ENCODE measurements at places on chromosomes 16 and 17.

DNA sequence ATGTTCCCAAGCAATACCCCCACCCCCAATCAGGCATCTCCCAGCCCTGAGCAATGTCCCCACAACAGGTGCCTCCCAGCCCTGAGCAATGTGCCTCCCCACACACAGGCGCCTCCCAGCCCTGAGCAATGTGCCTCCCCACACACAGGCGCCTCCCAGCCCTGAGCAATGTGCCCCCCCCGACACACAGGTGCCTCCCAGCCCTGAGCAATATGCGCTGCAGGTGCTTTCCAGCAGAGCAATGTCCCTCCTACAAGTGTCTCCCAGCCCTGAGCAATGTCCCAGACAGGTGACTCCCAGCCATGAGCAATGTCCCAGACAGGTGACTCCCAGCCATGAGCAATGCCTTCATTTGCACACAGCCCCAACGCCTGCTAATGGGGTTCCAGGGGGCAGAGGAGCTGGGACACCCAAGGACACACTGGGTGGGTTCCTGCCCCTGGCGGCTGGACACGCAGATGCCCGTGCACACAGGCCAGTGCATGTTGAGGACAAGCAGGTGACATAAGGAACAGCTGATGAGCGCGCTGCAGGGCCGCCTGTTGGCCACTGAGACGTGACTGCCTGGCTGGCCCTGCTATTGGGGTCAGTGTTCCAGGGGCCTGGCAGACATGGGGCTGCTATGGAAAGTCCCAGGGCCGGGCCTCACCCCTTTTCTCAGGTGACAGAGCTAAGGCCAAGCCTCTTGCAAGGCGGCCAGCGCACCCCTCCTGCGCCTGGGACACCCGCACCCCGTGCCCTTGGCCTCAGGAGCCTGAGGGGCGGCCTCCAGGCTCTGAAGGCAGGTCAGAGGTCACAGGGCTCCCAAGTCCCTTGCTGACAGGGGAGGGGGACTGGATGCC, 26.9 kb upstream of the PABPN1L start:
- no peak for DNase-seq

DNA sequence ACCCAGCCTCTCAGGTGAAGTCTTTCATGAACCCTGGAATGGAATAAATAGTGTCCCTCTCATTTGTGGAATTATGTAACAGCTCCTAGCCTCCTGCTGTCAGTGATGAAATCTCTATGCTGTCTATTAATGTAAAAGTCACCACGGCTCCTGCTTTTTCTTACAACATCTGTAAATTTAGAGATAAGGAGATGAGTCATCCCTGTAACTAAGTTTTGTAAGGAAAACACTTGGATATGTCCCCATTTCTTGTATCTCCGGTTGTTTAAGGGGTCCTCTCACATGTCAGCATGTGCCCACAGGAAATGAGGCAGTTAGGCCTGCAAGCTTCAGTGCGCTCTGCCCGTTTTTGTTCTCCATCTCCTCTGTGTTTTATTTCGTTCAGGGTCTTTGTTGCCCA, 2.8 kb upstream of the NAT9 start:
- no peak for DNase-seq

- no peak for DNase-seq
Measured at GRCh38 chr17:82874011-82874835, 34.4 kb upstream of the ZNF750 start.

DNA sequence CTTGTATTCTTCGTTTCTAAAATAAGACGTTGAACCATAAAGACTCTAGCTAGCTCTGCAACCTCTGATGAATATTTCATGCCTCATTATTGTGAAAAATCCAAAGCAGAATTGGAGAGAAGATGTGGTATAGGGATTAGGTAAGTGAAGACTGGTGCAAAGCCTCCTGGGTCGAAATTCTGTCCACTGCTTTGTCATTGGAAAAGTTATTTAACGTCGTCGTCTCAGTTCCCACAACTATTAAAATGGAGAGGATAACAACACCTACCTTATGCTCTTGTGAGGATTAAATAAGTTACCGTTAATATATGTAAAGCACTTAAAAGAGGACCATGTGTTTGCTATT, 1.4 kb upstream of the PRPSAP2 start:
- DNase-seq, result no peak

- no peak for DNase-seq
Measured at GRCh38 chr17:60383379-60383778, 8.6 kb downstream of the USP32 start.

DNA sequence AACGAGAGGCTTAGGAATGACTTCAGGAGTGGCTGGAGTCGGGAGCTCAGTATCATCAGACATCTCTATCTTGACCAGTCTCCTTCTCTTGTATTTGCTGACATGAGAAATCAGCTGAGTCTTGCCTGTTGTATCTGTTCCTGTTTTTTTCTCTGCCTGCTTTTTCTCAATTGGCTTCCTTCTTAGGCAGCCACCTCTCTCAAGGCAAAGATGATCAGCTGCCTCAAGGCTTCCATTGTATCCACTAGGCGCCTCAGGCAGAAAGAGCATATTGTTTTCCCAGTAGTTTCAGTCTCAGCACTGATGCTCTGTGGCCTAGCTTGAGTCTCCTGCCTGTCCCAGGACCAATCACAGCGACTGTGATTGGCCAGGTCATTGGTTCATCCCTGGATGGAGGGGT, 306.2 kb downstream of the CPPED1 start:
- peak; percentile 44 for DNase-seq

GRCh38 chr16:54957403-54958166, 26.9 kb downstream of the IRX5 start:
- no peak for DNase-seq

GRCh38 chr16:60137891-60138290, 1403.8 kb upstream of the GOT2 start:
- no peak for DNase-seq

- DNase-seq, result no peak
Measured at GRCh38 chr17:60359415-60359814, 32.5 kb downstream of the USP32 start.

DNA sequence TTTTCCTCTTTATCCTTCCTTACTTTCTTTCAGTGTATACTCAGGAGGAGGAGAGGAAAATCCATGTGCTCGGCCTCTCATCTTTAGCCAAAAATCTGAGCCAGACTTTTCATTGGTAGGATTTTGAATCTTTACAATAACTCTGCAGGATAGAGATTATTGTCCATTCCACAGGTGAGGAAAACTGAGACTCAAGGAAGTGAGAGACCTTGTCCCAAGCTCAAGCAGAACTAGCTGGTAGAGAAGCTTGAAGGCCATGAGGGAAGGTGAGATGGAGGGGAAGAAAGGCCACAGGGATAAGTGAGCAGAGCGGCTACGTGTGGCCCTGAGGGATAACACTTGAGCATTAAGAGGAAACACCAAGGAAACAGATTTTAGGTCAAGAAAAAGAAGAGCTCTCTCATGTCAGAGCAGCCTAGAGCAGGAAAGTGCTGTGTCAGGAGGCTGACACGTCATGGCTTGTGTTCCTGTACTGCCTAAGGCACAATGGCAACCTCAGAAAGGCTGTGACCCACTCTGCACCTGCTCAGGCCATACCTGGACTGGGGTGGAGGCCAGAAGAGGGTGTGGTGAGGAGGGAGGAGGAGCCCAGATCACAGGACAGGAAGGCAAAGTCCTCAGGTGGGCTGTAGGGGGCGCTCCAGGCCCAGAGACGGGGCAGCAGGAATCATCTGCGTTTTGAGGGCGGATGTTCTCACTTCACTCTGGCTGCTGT, 11.9 kb downstream of the MT4 start:
- no peak for DNase-seq
